ENCODE measurements at places on chromosomes 1 and 21. TPM values are rescaled to one million over a fixed set of nuclear protein-coding genes. Genes with fewer than 3 reads are reported as not detected.
A peak's percentile ranks its signal among the peaks of the same experiment; 100 is the strongest.

DNA sequence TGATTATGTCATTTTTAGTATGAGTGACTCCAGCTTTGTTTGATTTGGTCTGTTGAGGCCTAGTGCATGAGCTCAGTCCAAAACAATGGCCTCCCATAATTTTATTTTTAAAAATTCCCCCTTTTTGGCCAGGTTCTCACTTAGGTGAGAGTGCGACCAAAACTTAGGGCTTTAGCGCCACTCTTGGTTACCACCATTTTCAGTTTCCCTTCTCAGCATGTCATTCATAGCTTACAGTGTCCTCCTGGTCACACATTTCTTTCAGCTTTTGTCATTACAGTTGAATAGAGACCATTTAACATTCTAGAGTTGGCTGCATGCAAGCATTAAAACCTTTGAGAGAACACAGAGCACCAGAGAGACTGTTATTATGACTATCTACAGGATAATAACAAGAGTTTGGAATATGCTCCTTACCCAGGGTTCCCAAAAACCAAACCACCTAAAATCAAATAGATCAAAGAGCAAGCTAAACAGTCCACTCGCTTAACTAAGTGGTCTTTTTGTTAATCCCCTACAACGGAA is 85.4 kb downstream of the TLR5 start:
- H3K27me3 ChIP-seq = no peaks in the 10 kb centered on the region
- no peak overlapping the region for H3K27ac ChIP-seq
- no peak overlapping the region for H3K4me3 ChIP-seq
- no peak for DNase-seq

DNA sequence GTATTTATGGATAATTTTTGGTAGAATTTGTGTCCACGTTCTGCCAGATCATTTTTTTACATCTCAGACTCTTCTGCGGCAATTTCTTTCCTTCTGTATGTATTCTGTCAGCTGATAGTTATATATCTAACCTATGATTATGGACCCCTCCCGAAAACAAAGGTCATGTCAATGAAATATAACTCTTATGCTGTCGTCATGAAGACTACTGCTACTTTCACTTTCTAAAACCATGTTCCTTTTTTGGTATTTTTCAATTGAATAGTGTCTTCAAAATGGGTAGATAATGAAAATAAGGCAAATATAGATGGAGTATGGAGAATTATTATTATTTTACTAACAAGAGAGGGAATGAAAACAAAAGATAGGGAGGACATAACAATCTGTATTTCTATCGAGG is 3.2 kb downstream of the ANGPTL1 start:
- H3K36me3 ChIP-seq = no peaks in the 10 kb centered on the region
- peaks cover 5% of the 10 kb centered on the region for H3K4me1 ChIP-seq
- no peak for DNase-seq
- H3K27ac ChIP-seq = peak overlapping the region; percentile 54

DNA sequence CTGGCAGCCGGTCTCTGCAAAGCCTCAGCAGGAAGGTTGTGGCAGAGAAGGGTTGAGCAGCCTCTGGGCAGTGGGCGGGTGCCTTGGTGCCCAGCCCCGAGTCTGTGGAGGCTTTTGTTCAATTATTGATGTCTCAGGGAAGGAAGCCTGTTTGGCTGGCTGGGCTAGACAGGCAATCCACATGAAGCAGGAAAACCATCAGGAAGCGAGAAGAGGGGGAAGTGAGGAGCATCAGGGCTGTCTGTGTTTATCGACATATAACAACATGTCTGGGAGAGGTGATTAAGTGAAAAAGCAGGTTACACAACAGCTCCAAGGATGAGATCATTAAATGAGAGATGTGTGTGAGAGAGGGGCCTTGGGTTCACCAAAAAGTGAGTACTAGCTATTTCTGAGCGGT is 105.4 kb downstream of the UBE2U start:
- no peak overlapping the region for H3K4me3 ChIP-seq
- no peaks in the 10 kb centered on the region for H3K27me3 ChIP-seq
- no peaks in the 10 kb centered on the region for H3K36me3 ChIP-seq
- no peaks in the 10 kb centered on the region for H3K4me1 ChIP-seq

The PHGDH gene
- 102 TPM for total RNA-seq

The NHLH1 gene
- not detected for total RNA-seq

DNA sequence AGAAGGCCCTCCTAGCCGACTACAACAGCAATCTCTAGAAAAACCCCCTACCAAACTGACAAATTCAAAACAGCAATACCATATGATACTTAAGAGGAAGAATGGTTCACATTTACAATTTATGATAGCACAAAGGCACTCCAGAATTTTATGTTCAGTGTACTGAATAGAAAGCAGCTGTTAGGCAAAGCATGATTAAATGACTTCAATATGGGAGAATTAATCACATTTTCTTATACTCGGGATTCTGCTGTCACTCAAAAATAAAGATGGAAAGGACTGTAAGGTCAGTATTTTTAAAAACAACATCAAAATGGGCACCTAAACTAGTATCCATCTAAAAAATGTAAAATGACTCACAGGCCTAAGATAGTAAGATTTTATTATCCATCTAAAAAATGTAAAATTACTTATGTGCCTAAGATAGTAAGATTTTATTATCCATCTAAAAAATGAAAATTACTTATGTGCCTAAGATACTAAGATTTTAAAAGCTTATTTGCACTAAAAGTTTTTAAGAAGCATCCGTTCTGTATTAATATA is 198.5 kb downstream of the SMYD3 start:
- H3K27me3 ChIP-seq = no peaks in the 10 kb centered on the region
- no peak overlapping the region for H3K4me3 ChIP-seq
- no peaks in the 10 kb centered on the region for H3K36me3 ChIP-seq
- DNase-seq = no peak
- no peaks in the 10 kb centered on the region for H3K4me1 ChIP-seq

The APCS gene
- total RNA-seq = not detected

The C1QA gene
- 87.0 TPM for total RNA-seq
